Activated T-cell treated with anti-CD3 and anti-CD28 coated beads for 4 hours (primary cell): ENCODE measurements at places on chromosomes 5 and 9.

DNA sequence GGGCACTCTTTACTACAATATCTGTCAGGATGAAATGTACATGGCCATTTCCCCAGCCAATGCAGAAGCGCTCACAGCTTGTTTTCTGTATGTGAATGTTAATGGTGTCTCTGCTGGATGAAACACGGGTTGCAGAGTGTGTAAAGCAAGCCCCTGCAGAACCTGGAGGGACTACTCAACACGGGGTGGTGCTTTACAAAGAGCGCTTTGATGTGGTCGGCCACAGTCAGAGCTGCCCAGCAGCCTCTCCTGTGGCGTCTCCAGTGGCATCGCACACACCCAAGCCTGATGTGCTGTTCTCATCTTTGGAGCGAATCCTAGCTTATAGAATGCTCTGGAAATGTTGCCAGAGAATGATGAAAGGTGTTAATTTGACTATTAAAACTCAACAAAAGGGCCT, 162.7 kb upstream of the NFIL3 start:
- DNase-seq: no peak

DNA sequence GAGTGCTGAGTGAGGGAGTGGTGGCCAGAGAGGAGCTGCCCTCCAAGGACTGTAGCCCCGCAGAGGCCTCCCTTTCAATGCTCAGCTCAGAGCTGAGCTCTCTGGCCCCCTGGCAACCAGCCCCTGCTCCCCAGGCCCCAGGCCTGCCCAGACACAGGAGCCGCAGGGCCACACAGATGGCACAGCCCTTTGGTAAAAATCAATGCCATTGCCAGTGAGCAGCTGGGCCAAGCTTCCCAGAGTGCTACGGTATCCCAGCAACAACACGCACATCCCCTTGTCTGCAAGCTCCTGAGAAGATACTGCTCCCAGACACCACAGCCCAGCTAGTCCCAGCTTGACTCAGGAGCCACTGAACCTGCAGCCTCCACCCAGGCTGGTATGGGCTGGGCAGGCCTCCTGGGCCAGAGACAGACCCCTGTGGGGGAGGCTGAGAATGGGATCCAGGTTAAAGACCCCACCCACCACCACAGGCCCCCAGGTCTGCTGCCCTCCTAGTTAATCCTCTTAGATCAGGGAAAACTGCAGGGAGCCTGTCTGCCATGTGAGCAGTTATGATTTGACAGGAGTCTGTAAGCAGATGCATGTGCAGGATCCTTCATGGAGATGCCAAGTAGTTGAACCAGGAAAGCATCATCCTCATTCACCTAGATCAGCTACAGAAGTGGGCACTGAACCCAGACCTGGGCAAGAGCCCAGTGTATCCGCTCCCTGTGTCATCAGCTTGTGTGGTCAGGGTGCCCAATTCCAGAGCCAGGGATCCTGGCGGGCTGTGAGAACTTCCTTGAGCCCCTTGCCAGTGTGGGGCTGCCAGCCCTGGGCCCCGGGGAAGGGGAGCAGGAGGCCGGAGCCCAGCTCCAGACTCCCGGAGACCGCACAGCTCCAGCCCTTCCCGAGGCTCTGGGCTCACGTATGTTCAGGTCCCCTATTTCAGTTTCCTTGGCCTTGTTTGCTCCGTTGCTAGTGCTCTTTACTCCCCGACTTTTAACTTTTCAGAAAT, 26.7 kb upstream of the ADAMTS2 start:
- no peak for DNase-seq

- DNase-seq: no peak
Measured at GRCh38 chr9:16143947-16144890, 591.4 kb downstream of the CCDC171 start.

- no peak for DNase-seq
Measured at GRCh38 chr5:158124606-158125316, 265.8 kb upstream of the CLINT1 start.

GRCh38 chr5:135714126-135714894, 120.2 kb upstream of the SLC25A48 start:
- DNase-seq: no peak

DNA sequence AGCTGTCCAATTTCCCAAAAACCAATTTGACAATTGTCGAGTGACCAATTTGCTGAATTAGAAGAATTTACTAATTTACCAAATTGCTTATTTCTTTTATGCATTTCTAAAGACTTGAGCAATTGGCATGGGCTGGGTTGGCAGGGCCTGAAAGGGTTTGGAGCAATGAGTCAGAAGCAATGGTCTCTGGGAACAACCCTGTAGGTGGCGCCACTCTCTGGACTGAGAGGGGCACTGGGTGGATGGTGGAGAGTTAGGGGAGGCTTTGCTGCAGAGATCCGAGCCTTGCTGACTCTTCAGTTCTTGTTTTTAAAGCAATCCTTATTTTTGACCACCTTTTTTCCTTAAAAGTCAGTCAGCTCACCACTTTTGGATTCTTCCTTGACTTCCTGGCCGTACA, 71.5 kb upstream of the RPS23 start:
- peak; percentile 9 for DNase-seq

- DNase-seq: no peak
Measured at GRCh38 chr9:86721226-86721781, 226.0 kb downstream of the GAS1 start.

DNA sequence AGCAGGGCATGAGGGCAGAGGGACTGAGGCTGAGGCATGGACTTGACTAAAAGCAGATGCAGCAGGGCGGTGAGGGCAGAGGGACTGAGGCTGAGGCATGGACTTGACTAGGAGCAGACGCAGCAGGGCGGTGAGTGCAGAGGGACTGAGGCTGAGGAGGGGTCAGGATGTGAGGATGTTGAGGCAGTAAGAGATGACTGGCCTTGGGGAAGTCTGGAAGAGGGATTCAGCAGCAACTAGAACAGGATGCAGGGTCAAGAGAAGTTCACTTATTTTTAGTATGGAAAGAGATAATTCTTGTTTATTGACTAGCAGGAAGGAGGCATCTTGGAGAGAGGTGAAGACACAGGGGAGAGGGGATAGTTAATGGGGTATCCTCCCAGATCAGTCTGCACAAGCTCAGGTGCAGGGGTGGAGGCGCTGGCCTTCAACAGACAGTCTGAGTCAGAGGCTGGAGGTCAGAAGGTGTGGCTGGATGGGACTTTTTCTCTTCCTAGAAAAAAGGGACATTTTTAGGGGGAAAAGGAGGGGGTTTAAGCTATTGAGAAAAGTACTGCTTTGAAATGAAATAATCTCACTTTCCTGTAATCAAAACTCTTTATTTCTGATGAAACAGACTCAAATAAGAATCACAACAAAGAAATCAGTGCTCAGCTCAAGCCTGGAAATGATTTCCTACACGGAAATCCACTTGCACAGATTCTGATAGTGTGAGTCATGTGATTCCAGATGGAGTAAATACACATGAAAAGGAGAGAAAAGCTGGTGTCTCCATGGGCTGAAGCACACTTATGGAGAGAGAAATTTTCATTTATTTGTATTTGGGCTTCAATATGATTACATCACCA, 130.9 kb downstream of the PALM2AKAP2 start:
- DNase-seq: no peak
